ENCODE measurements at places on chromosomes 7 and 10.

DNA sequence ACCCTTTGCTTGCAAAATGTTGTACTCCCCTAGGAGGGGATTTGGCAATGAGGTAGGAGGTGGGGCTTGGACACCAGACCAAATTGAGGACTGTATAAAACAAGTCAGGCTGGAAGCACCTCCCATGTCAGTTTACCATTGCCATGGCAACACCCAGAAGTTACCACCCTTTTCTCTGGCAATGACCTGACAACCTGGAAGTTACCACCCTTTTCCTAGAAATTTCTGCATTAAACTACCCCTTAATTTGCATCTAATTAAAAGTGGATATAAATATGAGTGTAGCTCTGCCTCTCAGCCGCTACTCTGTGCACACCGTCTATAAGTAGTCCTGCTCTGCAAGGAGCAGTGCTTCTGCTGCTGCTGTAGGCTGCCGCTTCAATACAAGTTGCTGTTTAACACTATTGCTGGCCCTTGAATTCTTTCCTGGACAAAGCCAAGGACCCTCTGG lies 7.8 kb upstream of the BLNK start:
- no peak for DNase-seq

- no peak for DNase-seq
These were observed 600.4 kb downstream of the KCNMA1 start for GRCh38 chr10:77036993-77037734.

GRCh38 chr7:129728875-129729467 lies 117.5 kb downstream of the NRF1 start:
- no peak for DNase-seq

DNA sequence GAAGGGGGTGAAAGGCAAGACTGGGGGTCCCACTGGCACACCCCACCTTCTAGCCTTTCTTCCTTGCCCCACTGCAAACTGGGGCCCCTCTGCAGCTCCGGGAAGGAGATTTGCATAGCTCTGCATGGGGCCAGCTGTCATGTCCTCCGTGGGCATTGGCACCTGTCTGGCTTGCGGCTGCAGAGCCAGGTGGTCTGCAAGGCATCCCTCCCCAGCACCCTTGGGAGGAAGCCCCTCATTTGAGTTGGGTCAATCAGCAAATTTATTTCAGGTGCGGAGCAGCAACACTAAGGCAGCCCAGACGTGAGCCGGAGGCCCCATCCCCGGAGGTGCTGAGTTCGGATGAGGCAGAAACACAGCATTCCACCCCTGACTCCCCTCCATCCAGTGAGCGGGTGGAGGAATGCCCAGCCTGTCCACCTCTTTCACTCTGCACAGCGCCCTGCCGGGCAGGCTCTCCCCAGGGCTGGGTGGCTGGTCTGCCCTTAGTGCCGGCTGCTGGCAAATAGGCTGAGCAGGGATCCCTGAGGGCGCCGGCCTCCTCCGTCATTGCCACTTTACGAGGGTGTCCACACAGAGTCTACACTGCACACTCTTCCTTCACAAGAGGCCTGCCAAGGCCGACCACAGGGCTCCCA lies 143.2 kb downstream of the TCERG1L start:
- no peak for DNase-seq

DNA sequence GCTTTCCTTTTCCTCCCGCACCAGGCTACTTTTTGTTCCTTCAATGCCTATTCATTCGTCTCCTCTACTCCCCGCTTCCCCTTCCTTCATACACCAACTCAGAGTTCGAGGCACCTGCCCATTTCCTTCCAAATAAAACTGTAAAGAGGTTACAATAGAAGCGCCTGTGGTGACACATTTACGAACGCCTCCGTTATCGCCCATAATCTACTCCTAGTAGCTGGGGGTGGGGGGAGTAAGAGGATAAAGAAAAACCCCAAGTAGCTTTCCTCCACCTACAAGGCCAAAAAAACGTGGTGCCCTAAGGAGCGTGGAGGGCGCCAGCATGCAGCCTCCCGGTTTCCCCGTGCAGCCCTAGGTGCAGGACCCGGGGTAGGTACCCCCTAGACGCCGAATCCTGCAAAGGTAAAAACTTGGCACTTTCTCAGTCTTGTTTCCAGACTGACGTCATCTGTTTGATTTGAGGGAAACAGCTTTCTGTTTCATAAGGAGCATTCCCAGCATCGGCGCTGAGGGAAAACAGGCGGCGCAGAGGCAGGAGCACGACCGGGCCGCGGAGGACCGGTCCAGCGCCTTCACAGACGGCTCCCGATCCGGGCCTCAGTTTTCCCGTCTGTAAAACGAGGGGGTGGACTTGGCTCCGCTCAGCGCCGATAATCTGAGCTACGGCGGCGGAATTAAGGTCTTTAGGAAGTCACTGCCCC lies 922 bp downstream of the PPA1 start:
- no peak for DNase-seq

DNA sequence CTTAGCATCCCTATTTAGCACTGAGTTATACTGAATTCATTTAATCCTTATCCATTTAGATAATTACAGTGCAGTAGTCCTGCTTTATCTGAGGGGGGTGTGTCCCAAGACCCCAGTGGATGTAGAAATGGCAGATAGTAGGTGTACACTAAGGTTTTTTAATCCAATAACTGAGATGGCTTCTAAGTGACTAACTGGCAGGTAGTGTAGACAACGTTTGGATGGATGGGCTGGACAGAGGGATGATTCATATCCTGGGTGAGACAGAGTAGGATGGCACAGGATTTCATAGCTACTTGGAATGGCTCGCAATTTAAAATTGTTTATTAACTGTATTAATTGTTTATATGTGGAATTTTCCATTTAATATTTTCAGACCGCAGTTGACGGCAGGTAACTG lies 295.6 kb downstream of the CCDC3 start:
- no peak for DNase-seq

GRCh38 chr7:901041-901387 lies 24.7 kb downstream of the GET4 start:
- no peak for DNase-seq

DNA sequence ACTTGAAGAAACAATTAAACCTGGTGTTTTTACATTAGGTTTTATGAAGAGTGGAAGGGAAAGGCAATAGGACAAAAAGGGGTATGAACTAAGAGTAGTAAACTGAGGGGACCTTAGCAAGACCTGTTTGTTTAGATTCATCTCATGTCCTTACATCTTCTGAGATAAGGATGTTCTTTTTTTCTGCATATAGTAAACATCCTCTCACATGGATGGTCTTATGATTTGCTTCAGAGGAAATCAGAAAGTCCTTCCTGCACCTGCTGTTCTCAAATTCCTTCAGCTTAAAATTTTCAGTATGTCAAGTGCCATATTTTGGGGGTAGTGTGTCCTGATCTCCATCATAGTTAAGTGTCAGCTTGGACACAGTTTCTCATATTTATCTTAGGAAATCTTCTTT lies 232.6 kb downstream of the ADK start:
- no peak for DNase-seq

GRCh38 chr7:29204491-29205272 lies 10.1 kb downstream of the CHN2 start:
- DNase-seq: no peak

DNA sequence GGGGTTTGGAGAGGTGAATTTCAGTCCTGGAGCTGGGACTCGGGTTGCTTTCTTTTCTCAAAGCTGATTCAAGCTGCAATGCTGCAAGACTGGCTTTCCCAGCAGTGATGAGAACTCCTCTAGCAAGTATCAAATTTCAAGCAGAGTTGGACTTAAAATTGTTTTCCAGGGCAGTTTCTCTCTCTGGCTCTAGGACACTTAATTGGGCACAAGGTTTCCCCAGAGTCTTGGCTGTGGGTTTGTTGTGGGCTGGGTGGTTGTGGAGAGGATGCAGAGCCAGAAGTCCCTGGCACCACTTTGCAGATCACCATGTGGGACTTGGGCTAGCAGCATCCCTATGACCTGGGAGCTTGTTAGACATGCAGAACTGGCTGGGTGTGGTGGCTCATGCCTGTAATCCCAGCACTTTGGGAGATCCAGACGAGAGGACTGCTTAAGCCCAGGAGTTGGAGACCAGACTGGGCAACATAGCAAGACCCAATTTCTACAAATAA lies 16.8 kb downstream of the AKR1B15 start:
- no peak for DNase-seq

- no peak for DNase-seq
These were observed 167.0 kb downstream of the FANK1 start for GRCh38 chr10:126063353-126063791.

DNA sequence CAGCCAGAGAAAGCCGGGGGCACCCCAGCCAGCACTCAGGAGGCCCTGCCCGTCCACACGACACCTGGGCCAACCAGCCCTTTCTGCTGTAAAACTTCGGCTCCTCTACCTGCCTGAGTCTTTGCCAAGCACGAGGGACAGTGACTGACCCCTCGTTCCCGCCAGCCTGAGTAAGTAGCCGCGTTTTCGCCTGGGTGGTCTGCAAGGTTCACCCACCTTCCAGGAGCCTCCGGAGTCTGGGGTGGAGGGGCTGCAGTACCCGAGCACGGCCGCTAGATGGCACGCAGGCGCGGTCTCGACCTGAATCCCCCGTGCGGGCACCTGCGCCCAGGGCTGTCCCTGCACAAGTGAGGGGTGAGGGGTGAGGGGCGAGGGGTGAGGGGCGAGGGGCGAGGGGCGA lies 192.7 kb downstream of the PTPRN2 start:
- DNase-seq: no peak

DNA sequence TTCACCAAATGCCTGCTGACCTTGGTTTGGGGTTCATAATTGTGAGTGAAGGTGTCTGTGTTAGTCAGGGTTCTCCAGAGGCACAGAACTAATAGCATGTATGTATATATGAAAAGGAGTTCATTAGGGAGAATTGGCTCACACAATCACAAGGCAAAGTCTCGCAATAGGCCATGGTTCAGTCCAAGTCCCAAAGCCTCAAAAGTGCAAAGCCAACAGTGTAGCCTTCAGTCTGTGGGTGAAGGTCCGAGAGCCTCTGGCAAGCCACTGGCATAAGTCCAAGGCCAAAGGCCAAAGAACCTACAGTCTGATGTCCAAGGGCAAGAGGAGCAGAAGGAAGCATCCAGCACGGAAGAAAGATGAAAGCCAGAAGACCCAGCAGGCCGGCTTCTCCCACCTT lies 257.6 kb upstream of the SHH start:
- DNase-seq: no peak

GRCh38 chr10:110996256-110996655 lies 76.9 kb downstream of the SHOC2 start:
- DNase-seq: no peak

DNA sequence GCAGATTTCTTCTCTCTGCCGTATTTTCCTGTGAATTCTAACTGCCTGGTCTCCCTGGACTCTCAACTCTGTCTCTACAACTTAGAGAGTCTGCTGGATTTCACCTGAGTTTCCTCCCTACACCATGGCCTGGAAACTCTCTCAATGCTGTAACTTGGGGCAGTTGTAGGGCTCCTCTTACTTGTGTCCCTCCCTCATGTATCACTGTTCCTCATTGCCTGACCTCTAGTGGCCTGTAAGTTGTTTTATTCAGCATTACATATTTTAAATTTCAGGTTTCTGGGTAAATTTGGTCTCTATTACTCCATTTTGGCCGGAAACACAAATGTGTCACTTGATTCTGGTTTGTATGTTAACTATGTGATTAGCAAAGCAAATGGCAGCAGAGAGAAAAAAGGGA lies 70.9 kb downstream of the DYNC1I1 start:
- no peak for DNase-seq

GRCh38 chr7:68964060-68964459 lies 634.2 kb upstream of the AUTS2 start:
- DNase-seq: no peak

DNA sequence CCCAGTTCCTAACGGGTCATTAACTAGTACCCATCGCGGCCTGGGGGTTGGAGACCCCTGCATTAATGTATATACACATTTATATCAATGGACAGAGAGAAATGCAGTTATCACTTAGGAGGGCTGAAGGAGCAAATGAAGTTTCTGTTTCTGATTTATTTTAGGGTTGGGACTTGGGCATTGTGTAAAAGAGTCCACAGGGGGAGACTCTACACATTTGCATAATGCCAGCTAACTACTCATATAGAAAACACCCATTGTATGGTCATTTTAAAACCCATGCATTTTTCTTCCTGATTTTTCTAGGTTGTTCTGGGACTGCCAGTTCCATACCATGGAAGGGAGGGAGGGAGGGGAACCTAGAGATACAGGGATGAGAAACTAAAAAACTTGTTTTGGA lies 23.5 kb downstream of the BCCIP start:
- DNase-seq: no peak

DNA sequence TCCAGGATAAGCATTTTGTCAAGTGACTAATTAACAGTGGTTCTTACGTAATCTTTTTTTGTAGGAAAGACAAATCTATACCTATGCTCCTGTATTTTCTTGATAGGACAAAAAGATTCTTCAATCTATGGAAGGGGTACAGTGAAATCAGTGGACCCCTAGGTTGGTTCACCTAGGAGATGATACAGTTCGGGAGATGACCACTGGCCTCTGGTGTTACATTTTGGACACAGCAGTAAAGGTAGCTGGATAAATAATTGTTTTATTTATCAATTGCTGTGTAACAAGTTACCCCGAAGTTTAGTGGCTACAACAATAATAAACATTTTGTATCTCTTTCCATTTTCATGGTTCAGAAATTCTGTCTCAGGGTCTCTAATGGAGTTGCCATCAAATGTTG lies 288.2 kb upstream of the MAGI2 start:
- DNase-seq: no peak

- DNase-seq: no peak
These were observed 3.9 kb downstream of the DCLRE1A start for GRCh38 chr10:113849946-113850345.

DNA sequence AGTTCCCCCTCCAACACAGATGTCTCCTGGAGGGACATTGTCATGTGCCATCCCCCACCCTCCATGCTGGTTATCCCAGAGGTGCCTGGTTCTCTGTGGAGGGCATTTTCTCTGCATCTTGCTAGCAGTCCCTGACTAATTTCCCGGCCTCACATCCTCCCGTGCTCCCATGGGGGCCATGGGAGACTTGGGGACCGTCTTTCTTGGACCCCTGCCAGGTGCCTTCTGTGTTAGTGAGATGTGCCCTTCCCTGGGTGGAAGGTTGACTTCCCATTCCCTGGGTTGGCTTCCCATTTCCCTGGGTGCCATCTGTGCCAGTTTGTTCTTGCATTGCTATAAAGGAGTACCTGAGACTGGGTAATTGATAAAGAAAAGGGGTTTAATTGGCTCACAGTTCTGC lies 22.5 kb upstream of the GNA12 start:
- DNase-seq: no peak

DNA sequence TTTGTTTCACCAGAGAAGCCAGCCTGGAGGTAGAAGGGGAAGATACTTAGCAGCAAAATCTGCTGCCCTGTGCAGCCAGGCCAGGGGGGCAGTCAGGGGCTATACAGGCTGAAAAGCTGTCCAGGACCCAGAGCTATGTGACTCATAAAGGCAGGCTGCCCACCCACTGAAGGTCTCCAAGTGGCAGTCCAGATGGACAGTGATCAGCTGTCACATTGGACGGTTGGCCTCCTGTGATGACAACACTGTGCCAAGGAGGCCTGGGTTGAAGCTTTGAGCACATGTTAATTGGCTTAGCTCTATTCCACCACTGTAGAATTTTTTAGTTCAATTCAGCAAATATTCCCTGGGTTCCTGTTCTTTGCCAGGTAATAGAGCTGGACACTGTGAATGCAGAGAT lies 577.3 kb upstream of the GALNT17 start:
- no peak for DNase-seq

GRCh38 chr7:42233171-42233570 lies 3.8 kb downstream of the GLI3 start:
- no peak for DNase-seq
